Fibroblast of skin of right biceps (primary cell): ENCODE measurements at places on chromosomes 7 and 10.

- no peak for DNase-seq
Observed at GRCh38 chr10:26863351-26864076, 2.8 kb upstream of the ABI1 start.

- DNase-seq, result no peak
Observed at GRCh38 chr7:80183900-80184685, 49.5 kb downstream of the GNAI1 start.

DNA sequence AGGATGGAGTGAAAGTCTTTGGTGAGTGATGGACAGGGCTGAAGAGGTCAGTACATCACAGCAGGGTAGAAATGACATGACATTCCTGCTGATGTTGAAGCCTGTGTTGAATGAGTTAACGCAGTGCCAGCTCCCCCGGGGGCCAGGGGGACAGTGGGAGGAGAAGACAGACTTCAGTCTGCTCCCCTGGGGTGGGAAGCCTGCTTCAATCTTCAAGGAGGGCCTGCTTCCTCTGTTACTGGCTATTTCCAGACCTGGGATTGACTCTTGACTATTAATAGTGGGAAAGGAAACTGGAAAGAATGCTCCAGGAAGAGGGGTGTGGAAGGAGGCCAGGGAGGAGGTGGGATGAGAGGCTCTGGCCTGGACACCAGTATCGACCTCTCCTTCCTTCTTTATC lies 27.2 kb downstream of the PODXL start:
- DNase-seq, result no peak

DNA sequence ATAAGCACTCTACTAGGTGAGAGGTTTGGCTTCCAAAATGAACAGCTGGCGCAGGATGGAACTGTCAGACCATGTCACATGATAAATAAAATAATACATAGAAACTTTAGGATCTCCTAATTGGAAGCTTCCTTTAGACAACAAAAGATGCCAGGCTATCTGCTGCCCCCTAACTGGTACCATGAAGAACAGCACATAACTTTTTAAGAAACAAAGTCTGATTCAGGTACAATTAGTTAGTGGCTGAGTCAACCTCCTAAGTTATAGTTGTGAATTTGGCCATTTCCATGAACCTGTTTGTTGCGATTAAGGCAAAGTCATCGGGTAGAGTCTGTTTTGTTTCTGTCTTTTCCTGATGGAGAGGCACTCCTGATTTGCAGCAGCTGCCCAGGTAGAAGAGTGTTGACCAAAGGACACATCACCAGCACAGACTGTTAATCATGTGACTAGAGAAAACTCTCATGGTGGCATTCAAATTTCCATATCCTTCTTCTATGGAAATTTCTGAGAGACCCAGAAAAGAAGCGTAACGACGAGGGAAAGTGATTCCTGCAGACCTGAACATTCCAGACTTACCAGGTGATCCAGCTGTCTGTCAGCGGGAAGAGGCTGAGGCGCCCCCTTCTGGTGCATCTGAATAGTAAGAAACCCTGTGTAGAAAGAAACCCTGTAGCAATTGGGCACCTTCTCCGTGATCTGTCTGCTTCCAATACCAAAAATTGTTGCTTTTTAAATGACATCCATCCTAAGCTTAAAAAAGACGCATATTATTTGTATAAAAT lies 8.6 kb upstream of the INHBA start:
- no peak for DNase-seq

DNA sequence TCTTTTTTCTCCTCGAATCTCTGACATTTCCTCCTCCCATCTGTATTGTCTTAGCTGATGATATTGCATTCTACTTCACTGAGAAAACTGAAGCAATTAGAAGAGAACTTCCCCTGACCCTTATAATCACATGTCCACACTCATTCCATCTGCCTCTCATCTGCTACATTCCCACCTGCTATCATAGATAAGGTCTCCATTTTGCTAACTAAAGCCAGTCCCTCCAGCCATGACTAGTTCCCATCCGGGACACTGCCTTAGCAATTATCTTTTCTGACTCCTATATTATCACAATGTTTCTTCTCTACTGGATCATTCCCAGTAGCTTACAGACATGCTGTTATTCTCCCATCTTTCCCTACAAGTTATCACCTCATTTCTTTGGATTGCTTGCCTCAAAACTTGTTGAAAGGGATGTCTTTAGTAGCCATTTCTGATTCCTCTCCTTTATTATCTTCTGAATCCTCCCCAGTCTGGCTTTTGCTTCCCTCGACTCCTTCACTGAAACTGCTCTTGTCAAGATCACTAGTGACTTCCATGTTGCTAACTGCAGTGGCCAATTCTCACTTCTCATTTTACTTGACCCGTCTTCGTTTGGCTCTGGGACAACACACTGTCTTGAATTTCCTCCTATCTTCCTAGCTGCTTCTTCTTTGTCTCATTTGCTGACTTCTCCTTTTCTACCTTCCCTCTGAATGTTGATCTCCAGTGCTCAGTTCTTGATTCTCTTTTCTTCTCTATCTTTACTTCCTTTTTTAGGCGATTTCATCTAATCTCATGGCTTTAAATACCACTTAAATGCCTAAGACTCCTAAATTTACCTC lies 35.9 kb downstream of the FZD1 start:
- no peak for DNase-seq

GRCh38 chr7:42161110-42161509 lies 75.9 kb downstream of the GLI3 start:
- no peak for DNase-seq

- no peak for DNase-seq
Observed at GRCh38 chr10:25600651-25601050, 333.4 kb upstream of the MYO3A start.

- no peak for DNase-seq
Observed at GRCh38 chr7:26307226-26307625, 15.6 kb downstream of the SNX10 start.

- peak; percentile 2 for DNase-seq
Observed at GRCh38 chr10:16436367-16436757, 448 bp upstream of the PTER start.

- DNase-seq, result peak; percentile 40
Observed at GRCh38 chr7:157228864-157229422, 90.2 kb downstream of the UBE3C start.

DNA sequence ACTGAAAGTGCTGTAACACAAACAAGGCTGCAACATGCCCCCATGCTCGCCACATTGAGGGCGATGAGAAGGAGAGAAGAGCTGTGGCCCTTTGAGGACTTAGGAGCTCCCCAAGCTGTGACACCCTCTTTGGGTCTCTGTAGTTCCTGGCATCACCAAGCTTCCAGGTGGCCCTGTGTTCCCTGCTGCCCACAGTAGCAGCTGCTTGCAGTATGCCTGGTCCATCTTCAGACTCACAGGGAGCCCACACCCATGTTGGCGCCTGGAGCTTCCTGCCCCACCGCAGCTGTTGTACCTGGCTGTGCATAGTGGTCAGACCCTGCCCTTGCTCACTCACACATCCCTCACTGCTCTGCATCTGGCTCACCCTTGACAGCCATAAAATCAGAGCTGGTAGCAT lies 401.2 kb upstream of the NRG3 start:
- no peak for DNase-seq

DNA sequence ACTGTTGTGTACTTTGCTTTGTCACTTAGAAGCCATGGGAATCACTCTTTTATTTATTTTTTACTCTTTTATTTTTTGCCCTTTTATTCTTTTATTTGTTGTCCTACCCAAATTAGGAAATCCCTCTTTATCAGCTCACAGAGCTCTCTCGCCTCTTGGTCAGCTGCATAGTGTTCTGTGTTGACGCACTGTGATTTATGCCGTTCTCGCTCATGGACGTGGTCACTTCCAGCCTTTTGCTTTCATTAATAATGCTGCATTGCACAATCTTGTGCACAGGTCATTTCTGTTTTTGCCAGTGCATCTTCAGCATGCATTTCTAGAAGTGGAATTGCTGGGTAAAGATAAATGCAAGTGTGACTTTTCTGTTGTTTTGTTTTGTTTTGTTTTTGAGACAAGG lies 42.3 kb downstream of the FBH1 start:
- no peak for DNase-seq

- no peak for DNase-seq
Observed at GRCh38 chr10:35716776-35717175, 74.7 kb upstream of the FZD8 start.

GRCh38 chr7:119685906-119686305 lies 587.1 kb upstream of the KCND2 start:
- no peak for DNase-seq

DNA sequence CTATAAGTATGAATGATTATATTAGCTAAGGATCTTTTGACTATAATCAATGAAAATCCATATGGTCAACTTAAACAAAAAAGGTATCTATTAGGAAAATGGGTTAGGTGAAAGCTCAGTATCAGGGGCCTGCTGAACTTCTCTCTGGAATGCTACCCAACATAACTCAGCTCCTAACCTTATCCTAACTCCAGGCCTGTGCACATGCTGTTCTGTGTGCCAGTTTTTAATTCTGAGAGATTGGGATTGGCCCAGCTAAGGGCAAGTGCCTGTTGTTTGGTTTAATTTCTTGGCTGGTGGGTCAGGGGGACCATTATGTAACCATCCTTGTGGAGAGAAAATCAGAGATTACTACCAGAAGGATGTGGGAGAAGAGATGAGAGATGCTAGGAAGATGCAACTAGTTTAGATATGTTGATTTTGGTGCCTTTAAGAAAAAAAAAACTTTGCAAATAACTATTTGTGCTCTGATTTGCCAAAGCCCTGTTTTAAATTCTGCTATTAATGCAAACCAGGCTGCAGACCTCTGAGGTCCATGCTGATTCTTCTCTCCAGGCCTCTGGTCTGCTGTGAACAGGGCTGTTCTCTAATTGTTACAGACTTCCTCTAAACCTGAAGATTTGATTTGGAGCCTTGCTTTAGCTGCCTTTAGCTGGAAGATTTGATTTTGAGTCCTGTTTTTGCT lies 23.9 kb upstream of the HDAC9 start:
- DNase-seq, result no peak

- DNase-seq, result no peak
Observed at GRCh38 chr10:110794808-110795207, 76.9 kb upstream of the PDCD4 start.

DNA sequence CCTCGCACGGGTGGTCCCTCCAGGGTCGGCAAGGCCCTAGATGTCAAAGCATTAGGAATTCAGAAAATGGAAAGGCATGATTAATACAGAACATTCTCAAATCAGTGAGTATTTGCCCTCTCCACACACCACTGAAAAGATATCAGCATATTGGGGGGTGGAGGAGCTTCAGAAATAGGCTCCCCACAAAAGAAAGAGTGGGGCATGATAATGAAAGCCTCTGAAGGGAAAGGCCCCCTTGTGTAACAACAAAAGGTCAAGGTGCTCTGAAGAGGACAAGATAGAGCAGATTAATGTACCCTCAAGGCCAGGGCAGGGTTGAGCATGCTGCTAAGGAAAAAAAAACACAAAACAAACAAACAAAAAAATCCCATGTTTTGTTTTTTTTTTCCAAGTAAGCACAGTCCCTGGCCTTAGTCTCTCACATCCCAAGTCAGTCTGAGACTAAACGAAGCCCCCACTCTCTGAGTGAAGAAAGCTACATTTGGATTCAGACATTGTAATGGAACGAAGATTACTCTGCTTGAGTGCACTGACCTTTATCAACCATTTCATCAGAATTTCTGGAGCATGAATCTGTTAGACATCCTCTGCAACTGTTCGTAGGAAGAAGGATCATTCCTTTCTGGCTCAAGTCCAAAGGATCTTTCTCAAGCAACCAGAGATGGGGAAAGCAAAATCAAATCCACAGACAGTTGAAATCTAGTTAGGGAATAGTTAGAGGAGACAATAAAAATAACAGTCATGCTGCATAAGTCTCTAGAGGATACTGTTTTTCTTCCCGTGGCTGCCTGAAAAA lies 27.4 kb upstream of the DGKI start:
- peak; percentile 97 for DNase-seq

DNA sequence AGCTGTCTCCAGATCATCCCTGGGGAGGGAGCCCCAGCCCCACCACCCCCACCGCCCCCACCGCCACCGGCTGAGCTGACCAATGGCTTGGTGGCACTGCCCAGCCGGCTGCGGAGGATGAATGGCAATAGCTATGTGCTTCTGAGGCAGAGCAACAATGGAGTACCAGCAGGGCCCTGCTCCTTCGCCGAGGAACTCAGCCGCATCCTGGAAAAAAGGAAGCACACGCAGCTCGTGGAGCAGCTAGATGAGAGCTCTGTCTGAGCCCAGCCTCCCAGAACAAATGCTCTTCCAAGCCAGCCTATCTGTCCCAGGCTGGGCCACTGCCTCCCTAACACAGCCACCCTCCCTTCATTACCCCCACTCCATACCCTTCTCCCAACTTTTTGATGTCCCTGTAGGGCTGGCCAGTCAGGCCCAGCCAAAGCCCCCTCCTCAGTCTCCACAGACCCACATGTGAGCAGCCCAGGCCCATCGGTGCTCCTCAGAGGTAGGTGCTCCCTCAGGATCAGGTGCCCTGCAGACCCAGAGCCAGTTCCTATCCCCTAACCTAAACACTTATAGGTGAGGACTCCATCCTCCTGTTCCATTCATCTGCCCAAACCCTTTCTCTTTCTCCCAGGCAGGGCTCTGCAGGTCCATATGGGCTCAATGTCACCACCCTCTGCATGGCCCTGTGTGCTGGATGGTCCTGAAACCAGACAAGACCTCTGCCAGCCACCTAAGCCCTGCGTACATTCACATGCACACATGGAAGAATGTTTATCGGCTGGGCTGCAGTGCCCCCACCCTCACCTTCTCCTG lies 3.2 kb downstream of the MRPL43 start:
- DNase-seq, result no peak

DNA sequence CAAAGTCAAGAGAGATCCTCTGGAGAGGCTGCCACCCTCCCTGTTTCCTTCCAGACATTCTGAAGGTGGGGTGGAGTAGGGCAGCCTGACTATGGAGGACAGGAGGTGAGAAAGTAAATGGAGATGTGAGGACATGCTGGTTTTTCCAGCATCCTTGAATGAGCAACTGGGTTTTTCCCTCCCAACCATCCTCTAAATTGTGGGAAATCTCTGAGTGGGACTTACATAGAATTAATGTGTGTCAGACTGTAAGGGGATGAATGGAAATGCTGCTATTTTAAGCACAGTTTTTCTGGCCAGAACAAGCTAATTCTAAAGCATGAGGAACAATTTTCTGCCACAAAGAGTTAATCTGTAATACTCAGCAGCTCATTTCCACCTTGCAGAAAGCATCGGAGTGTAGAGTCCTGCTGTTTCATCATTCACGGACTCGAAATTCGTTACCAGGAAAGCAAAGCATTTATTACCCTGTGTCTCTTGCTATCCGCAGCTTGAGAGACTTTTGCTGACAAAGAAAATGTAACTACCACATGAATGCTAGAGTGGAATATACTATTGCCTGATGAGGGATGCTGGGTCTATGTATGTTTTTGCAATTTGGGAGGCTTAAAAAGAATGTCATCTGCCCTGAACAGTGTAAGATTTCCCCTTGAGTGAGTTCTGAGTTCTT lies 213.0 kb downstream of the CELF2 start:
- no peak for DNase-seq

- no peak for DNase-seq
Observed at GRCh38 chr7:48173313-48173712, 2.1 kb downstream of the ABCA13 start.

- peak; percentile 47 for DNase-seq
Observed at GRCh38 chr10:73522263-73522662, 26.4 kb upstream of the PPP3CB start.

DNA sequence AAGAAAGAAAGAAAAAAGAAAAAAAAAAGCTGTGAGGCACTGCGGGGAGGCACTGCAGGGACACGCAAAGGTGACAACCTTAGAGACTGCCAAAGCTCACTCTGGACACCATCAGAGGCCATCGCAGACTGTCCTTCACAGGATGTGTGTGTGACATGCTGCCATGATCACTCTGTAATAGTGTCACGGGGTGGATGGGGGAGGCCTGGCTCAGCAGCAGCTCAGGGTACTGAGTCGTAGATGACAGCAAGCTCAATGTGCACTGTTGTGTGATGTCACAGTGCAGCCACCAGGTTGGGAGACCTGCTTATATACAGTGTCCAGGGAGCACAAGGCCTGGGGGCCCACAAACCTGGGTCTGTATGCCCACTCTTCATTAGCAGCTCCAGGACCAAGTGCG lies 83.3 kb downstream of the SLIT1 start:
- no peak for DNase-seq
